ENCODE measurements at places on chromosomes 6 and 20. TPM values are rescaled to one million over a fixed set of nuclear protein-coding genes. Genes with fewer than 3 reads are reported as not detected.

- DNase-seq: no peak
These were observed 171.3 kb upstream of the SSTR4 start for GRCh38 chr20:22863826-22864225.

Gene TSBP1
- not detected for polyA plus RNA-seq

- no peak for DNase-seq
These were observed 38.1 kb downstream of the CDS2 start for GRCh38 chr20:5164645-5165625.

- no peak for DNase-seq
These were observed 96.9 kb downstream of the JPH2 start for GRCh38 chr20:44089987-44090674.

- DNase-seq: no peak
These were observed 43.6 kb upstream of the FAM83B start for GRCh38 chr6:54802775-54803634.

Gene RIPOR3
- 13.2 TPM for polyA plus RNA-seq

Gene TXLNB
- polyA plus RNA-seq: 89.8 TPM

DNA sequence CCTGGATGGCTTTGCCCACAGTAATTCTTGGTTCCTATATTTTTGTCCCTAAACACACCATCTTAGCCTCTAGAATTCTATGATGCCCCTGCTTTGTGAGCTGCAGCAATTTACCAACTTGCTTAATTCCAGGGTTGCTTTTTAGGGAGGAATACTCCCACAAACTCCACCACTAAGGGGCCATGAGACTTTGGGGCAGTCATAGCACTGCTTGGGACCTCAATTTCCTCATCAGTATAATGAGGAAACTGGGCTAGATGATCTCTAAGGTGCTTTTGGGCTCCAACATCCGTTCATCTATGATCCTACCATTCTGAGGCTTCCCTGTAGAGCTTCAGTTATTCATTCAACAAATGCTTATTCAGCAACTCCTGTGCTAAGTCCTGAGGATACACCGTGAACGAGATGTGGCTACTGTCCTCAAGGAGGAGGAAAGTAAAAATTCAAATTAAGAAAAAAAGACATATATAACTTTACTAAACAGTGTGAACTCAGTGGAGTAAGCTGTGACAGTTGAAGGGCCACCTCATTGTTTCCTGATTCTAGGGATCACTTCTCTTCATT lies 75.3 kb downstream of the PRDM1 start:
- DNase-seq: no peak

Gene SMIM29
- 8.3 TPM for polyA plus RNA-seq

DNA sequence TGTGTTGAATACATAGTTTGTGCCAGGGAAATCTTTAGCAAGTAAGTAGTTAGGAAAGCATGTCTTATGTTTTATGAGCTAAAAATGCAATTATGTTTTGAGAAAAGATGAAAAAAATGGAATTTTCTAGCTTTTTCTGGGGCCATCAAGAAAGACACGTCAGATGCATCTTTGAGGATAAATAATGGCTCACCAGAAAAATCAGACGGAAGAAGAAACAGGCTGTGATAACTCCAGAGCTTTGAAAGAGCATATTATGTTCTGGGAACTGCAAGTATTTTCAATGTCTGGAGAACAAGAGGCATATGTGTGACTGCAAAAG lies 173.7 kb downstream of the CLVS2 start:
- DNase-seq: no peak

Measured in muscle of back (tissue), 13 donors.